A673 (cell line): ENCODE measurements at places on chromosomes 6 and 20.

DNA sequence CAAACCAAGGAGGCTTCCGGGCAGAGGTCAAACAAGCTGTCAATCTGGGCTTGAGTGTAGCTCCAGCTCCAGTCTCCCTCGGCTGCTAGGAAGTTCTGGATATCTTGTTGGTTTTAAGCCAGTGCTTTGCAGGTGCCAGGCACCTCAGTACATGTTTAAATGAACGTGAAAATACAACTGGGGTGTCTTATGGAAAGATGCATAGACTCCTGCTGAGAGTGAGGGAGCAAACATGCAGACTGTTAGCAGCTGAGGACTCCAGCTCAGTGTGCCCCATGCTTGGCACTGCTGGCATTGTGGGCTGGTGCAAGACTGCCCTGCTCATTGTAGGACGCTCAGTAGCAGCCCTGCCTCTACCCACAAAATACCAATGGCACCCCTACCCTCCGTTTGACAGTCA is 28.5 kb downstream of the ERMARD start:
- H3K27ac ChIP-seq, result no peak overlapping the region
- H3K4me1 ChIP-seq, result no peaks in the 10 kb centered on the region
- no peak overlapping the region for H3K4me3 ChIP-seq
- H3K36me3 ChIP-seq, result no peaks in the 10 kb centered on the region
- H3K27me3 ChIP-seq, result no peaks in the 10 kb centered on the region

DNA sequence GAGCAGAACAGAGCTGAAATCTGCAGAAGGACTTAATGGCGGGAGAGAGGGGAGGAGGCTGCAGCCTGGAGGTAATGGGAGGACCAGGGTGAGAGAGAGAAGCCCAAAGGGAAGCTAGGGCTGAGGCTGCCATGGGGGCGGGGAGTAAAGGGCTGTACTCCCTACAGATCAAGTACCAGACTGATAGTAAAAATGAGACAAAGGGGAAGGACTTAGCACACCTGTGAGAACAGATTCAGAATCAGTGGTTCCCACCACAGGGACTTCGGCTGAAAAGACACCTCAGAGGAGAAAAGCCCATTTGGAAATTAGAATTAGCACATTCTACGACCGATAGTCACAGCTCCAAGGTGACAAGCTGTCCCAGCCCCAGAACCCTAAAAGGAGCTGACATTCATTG is 6.4 kb upstream of the TBXT start:
- no peak overlapping the region for H3K4me3 ChIP-seq
- H3K36me3 ChIP-seq, result no peaks in the 10 kb centered on the region
- no peak for DNase-seq
- peaks cover 27% of the 10 kb centered on the region for H3K27me3 ChIP-seq

DNA sequence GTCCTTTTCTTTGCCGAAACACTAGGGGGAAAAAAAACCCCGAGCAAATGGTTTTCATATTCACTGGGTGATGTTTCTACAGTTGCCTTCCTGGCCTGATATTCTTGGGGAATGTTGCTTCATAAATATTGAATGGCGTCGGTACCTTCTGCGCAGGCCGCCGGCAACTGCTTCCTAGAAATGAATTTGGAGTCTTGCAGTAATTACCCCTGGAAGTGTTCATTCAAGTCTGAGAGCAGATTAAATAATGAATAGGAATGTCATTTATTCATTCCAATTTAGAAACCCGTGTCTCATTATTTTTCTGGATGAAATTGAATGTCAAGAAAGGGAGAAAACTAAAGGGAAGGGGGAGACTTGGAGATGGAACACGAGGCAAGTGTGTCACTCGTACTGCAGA is 179.4 kb upstream of the KCNG1 start:
- no peak overlapping the region for H3K27ac ChIP-seq
- DNase-seq, result no peak
- no peaks in the 10 kb centered on the region for H3K4me1 ChIP-seq
- no peaks in the 10 kb centered on the region for H3K36me3 ChIP-seq

- no peak overlapping the region for H3K27ac ChIP-seq
- no peaks in the 10 kb centered on the region for H3K27me3 ChIP-seq
- no peak overlapping the region for H3K4me3 ChIP-seq
- H3K4me1 ChIP-seq, result no peaks in the 10 kb centered on the region
These were observed 32.6 kb downstream of the SERINC1 start for GRCh38 chr6:122438975-122439374.

DNA sequence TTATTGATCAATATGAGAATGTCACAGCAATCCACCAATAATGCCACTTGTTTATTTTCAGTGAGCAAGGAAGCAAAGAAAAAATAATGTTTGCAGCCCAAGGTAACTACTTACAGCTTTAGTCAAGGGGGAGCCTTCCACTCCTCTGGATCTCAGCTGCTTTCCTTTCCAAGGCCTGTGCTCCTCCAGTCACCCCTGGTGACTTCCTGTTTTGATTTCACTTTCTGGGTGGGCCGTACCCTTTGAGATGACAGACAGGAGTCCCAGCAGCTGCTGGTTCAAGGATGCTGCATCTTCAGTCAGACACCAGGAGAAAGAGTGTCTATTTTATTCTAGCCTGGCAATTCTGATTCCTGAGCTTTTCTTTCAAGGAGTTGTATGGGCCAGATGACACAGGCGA is 5.6 kb upstream of the VNN2 start:
- H3K36me3 ChIP-seq, result no peaks in the 10 kb centered on the region
- H3K27me3 ChIP-seq, result no peaks in the 10 kb centered on the region
- H3K4me3 ChIP-seq, result no peak overlapping the region

GRCh38 chr6:110357664-110358552 is at the start of gene METTL24:
METTL24 (minus strand) TSS chr6:110358349; CDS start chr6:110358272, 77 bp downstream.
- H3K36me3 ChIP-seq, result no peaks in the 10 kb centered on the region
- peak within 1 kb of the TSS; percentile 51 for H3K4me3 ChIP-seq

GRCh38 chr20:62832212-62832922 is 15.5 kb downstream of the COL9A3 start:
- H3K4me3 ChIP-seq, result no peak overlapping the region
- DNase-seq, result peak; percentile 72
- H3K27me3 ChIP-seq, result no peaks in the 10 kb centered on the region

DNA sequence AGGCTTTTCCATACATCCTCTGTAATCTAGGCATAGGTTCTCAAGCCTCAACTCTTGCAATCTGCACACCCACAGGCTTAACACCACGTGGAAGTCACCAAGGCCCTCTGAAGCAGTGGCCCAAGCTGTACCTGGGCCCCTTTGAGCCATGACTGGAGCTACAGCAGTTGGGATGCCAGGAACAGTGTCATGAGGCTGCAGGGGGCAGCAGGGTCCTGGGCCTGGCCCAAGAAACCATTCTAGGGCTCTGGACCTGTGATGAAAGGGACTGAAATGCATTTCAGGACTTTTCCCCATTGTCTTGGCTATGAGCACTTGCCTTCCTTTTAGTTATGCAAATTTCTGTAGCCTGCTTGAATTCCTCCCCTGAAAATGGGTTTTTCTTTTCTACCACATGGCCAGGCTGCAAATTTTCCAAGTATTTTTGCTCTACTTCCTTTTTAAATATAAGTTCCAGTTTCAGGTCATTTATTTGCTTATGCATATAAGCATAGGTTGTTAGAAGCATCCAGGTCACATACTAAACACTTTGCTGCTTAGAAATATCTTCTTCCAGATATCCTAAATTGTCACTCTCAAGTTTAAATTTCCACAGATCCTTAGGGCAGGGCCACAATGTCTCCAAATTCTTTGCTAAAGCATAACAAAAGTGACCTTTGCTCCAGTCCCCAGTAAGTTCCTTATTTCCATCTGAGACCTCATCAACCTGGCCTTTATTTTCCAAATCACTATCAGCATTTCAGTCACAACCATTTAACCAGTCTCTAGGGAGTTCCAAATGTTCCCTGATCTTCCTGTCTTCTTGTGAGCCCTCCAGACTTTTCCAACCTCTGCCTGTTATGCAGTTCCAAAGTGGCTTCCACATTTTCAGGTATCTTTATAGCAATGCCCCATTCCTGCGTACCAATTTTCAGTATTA is 48.6 kb upstream of the CD2AP start:
- H3K27ac ChIP-seq, result no peak overlapping the region
- no peaks in the 10 kb centered on the region for H3K4me1 ChIP-seq
- no peak for DNase-seq
- H3K4me3 ChIP-seq, result no peak overlapping the region
- no peaks in the 10 kb centered on the region for H3K27me3 ChIP-seq
- H3K36me3 ChIP-seq, result no peaks in the 10 kb centered on the region

DNA sequence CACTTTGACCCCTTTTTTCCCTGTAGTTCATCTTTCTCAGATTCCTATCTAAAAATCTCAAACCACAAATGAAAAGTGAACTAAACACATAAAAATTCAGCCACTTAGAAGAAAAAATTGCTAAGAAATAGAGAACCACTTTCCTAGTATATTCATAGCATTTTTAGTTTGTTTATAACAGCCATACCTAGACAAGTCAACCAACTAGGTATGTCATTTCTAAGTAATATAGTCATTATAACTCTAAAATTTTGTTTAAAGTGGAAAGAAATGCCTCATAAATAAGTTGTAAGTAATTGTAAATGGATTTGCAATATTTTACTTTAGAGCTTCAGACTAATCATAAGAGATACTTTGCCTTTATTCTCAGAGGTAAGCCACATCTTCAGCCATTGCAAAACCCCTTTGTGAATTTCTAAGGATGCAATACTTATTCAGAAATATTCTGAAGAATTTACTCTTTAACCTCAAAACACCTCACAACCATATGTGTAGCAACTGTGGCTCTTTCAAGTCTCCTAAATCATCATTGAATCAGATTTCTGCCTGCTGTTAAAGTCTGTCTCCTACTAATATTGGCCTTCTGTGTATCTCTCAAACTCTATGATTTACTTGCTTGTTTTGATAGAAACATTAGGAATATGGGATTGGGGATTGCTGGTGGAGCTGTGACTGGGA is 6.9 kb upstream of the SUMO4 start:
- peaks cover 13% of the 10 kb centered on the region for H3K36me3 ChIP-seq
- no peaks in the 10 kb centered on the region for H3K4me1 ChIP-seq
- no peak overlapping the region for H3K27ac ChIP-seq
- DNase-seq, result no peak

GRCh38 chr6:7554533-7555275 is 13.2 kb downstream of the DSP start:
- DNase-seq, result no peak
- H3K27ac ChIP-seq, result no peak overlapping the region
- H3K27me3 ChIP-seq, result peaks cover 8% of the 10 kb centered on the region
- H3K4me1 ChIP-seq, result no peaks in the 10 kb centered on the region
- no peaks in the 10 kb centered on the region for H3K36me3 ChIP-seq
- H3K4me3 ChIP-seq, result no peak overlapping the region

- no peak overlapping the region for H3K4me3 ChIP-seq
- H3K27ac ChIP-seq, result no peak overlapping the region
- no peaks in the 10 kb centered on the region for H3K4me1 ChIP-seq
These were observed 121.5 kb downstream of the PAX1 start for GRCh38 chr20:21826976-21827375.

- H3K36me3 ChIP-seq, result no peaks in the 10 kb centered on the region
- H3K4me1 ChIP-seq, result no peaks in the 10 kb centered on the region
- H3K4me3 ChIP-seq, result no peak overlapping the region
- DNase-seq, result no peak
- H3K27ac ChIP-seq, result no peak overlapping the region
These were observed 174.1 kb downstream of the ADAT2 start for GRCh38 chr6:143276436-143276835.

GRCh38 chr20:19969106-19969505 is 48.1 kb upstream of the NAA20 start:
- no peak overlapping the region for H3K4me3 ChIP-seq
- H3K36me3 ChIP-seq, result no peaks in the 10 kb centered on the region
- DNase-seq, result no peak

GRCh38 chr6:33977606-33978411 is 168.1 kb downstream of the GRM4 start:
- DNase-seq, result no peak
- H3K27ac ChIP-seq, result no peak overlapping the region
- H3K4me1 ChIP-seq, result peaks cover 11% of the 10 kb centered on the region

GRCh38 chr6:37954791-37955190 is 135.3 kb downstream of the ZFAND3 start:
- H3K4me3 ChIP-seq, result no peak overlapping the region
- H3K36me3 ChIP-seq, result no peaks in the 10 kb centered on the region
- peaks cover 22% of the 10 kb centered on the region for H3K4me1 ChIP-seq
- no peak overlapping the region for H3K27ac ChIP-seq
- H3K27me3 ChIP-seq, result no peaks in the 10 kb centered on the region

- H3K27me3 ChIP-seq, result no peaks in the 10 kb centered on the region
- peaks cover 12% of the 10 kb centered on the region for H3K4me1 ChIP-seq
- DNase-seq, result no peak
These were observed 7.4 kb upstream of the AHCY start for GRCh38 chr20:34310481-34311117.

GRCh38 chr6:112163295-112164257 is 76.2 kb downstream of the FAM229B start:
- peak; percentile 69 for DNase-seq
- H3K36me3 ChIP-seq, result no peaks in the 10 kb centered on the region
- peaks cover 23% of the 10 kb centered on the region for H3K27me3 ChIP-seq

- no peaks in the 10 kb centered on the region for H3K36me3 ChIP-seq
- peak; percentile 78 for DNase-seq
- peaks cover 9% of the 10 kb centered on the region for H3K4me1 ChIP-seq
- no peak overlapping the region for H3K27ac ChIP-seq
- no peak overlapping the region for H3K4me3 ChIP-seq
- H3K27me3 ChIP-seq, result no peaks in the 10 kb centered on the region
These were observed 244.9 kb downstream of the THBS2 start for GRCh38 chr6:169008641-169009257.

DNA sequence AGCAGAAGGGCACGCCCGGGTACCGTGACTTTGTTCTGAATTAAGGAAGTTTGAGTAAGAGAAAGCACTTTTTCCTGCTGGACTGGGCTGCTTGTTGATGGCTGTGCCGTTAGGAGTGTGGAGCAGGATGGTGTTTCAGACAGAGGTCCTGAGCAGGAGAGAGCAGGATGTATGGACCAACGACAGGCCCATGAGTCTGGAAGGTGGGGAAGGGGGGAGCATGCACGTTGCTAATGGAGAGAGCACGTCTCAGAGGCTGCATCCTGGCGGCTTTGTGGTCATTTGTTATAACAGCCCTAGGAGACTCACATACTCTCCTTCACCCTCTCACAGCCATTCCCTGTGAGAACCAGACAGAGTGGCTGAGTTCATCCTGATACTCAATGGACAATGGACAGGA is 56.8 kb downstream of the PHACTR3 start:
- no peak overlapping the region for H3K27ac ChIP-seq
- H3K4me3 ChIP-seq, result no peak overlapping the region
- no peaks in the 10 kb centered on the region for H3K36me3 ChIP-seq

GRCh38 chr6:44006872-44007303 is 120.4 kb downstream of the MRPL14 start:
- peak overlapping the region; percentile 92 for H3K27ac ChIP-seq
- peaks cover 61% of the 10 kb centered on the region for H3K4me1 ChIP-seq
- no peaks in the 10 kb centered on the region for H3K27me3 ChIP-seq
- no peak overlapping the region for H3K4me3 ChIP-seq
- H3K36me3 ChIP-seq, result no peaks in the 10 kb centered on the region

GRCh38 chr6:145199961-145200360 is 535.4 kb downstream of the EPM2A start:
- H3K4me3 ChIP-seq, result no peak overlapping the region
- no peak for DNase-seq
- no peak overlapping the region for H3K27ac ChIP-seq
- H3K4me1 ChIP-seq, result no peaks in the 10 kb centered on the region
